Inflammatory macrophage (primary cell): ENCODE measurements at places on chromosomes 1 and 21.
A peak's percentile ranks its signal among the peaks of the same experiment; 100 is the strongest.

DNA sequence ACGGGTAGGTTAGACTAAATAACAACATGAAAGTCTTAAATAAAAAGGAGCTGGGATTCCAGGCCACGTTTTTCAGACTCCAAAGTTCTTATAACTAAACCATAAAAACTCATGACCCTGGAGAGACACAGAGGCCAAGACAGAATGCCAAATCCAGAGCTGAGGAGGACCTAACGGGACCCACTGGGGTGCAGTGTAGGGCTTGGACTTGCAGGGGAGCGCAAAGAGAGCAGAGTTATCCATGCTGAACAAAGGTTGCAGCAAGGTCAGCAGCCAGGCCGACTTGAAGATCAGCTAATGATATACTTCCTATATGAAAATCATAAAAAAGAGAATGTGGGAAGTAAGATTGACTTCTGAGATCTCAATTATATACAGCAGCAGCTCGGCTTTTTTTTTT, 237.1 kb downstream of the TM2D1 start:
- no peak for DNase-seq

DNA sequence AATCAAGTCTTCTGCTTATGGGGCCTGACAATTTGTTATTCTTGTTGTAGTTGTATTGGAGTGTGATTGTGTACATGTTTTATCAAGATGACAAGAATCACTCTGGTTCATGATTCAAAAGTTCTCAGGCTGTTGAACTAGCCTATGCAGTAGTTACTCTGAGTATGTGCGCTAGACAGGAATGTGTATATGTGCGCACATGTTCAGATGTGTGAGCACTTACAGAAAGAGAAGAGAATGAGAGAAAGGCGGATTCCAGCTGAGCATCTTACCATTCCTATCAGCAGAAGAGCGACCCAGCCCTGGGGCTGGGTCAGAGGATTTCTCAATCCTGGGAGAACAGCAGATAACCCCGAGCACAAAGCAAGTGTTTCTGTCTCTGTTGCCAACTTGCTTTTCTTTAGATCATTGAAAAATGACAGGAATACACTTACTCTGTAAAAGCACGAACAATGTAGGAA, 110.8 kb upstream of the HOOK1 start:
- DNase-seq: no peak

DNA sequence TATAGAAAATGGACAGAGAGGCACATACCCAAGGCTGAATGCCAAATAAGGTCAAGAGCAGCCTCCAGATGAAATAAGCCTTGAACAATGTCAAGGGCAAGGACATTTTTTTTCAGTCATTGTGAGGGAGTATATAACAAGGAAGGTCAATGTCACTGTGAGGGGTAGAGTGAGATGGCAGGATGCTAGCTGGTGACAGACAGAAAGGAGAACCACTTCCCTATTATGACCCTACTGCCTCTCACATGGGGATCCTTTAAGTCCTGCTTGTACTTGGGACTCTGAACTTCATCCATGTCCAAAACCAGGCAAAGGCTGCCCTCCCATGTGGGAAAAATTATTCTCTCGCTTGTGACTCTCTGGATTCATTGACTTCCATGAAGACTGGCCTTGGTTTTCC, 119.5 kb upstream of the COA6 start:
- peak; percentile 22 for DNase-seq

DNA sequence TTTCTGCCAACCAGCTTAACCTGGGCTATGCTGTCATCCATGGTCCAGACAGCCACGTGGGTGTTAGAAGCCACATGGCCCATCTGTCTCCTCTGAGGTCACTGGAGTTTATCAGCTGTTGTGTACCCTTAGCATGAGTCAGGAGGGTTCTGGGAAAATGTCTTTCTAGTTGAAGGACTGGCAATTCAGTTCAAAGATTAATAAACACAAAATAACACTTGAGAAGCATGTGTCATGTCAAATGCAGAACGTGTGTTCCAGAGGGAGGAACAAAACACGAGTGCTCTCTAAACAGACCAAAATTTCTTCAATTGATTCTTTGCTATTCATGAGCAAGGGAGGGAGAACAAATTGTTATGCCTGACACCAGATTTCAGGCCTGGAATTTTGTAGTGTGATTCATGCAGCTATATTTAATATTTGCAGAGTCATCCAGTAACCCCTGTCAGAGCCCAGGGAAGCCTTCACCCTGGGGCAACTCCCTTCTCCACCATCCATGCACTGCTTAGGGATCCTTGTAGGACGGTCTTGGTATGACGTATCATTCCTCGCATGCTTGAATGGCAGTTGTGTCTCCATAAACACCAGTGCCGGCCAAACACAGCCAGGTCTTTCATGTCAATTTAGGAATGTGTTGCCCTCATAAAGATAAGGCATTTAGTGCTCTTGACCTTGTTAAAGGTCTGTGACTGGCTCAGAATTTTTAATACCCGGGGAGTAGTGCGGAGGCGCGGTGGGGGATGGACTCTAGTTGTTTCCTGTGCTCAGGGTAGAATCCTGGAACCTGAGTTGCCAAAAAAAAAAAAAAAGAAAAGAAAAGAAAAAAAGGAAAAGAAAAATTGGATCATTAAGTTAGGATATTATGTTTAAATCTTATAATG, 27.7 kb upstream of the DYRK1A start:
- peak; percentile 30 for DNase-seq

DNA sequence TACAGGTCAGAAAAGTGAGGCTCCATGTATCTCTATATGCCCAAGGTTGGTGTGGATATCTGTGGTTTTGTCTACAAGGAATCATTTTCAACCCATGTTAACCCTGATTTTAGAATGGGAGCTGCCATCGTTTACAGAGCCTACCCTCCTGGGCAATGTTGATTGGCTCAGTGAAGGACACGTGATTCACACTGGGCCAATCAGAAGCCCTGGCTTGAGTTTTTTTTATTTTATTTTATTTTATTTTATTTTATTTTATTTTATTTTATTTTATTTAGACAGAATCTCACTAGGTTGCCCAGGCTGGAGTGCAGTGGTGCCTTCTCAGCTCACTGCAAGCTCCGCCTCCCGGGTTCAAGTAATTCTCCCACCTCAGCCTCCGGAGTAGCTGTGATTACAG, 35.8 kb downstream of the FOXO6 start:
- DNase-seq: no peak
